ENCODE measurements at places on chromosomes 1 and 21.
A peak's percentile ranks its signal among the peaks of the same experiment; 100 is the strongest.

DNA sequence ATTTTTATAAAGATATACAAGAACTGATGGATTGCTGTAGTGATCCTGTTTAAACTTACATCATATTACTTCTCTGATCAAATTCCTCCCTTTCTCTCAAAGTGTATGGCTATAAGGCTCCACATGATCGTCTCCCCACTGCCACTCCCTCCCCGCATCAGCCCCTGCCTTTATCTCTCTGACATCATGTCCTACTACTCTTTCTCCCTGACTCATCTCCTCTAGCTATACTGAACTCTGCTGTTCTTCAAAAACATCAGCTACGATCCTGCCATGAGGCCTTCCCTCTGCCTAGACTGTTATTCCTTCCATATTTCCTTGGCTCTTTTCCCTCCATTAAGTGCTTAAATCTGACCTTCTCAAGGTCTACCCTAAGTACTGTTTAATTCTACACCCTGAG lies 22.8 kb downstream of the HFM1 start:
- no peak for DNase-seq

DNA sequence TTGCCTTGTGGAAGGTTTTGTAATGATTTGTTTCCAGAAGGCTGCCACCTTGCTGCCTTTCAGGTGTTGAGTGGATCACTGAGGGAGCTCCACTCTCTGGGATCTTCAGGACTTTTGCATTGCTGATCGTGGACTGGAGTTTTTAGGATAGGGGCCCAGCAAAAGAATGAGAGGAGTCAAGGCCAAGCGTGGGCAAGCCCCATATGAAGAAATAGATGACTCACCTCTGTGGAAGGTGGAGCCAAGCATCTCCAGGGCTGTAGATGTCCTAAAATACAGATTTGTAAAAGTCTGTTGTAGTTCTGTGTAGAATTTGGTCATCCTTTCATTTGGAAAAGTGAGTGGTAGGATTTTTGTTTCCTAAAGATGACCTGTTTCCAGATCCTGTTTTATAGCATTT lies 67.0 kb downstream of the ST3GAL3 start:
- DNase-seq, result no peak

DNA sequence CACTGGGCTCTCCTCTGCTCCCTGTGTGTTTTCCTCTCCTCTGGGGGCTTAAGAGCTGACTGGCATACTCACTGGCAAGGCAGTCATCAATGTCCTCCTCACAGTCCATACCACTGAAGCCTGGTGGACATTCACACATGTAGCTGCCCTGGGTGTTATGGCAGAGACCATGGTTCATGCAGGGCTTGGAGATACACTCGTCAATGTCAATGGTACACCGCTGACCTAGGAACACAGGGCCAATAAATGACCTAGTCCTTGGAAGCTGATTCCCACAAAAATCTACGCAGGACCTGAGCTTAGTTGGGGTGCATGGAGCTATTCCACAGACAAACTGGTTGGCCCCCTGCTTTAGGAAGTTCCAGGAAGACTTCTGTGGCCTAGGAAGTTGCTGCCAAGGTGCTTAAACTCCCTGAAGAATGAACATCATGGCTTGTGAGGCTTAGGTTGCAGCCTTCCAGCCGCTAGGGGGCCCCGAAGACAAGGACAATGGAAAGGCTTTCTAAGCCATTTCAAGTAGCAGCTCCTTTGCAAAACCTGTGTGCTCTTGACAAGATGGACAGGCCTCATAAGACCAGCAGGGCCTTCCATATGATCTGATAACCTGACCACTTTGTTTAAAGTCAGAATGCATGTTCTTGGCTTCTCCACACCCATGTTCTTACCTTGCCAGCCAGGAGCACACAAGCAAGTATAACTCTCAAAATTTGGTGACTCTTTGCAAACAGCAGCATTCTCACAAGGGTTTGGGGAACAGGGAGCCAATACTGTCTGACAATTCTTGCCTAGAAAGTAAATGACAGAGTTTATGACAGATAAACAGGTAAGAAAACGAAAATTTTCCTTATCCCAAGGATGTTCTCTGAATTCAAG lies 52.3 kb upstream of the ADAM30 start:
- DNase-seq, result peak; percentile 35

DNA sequence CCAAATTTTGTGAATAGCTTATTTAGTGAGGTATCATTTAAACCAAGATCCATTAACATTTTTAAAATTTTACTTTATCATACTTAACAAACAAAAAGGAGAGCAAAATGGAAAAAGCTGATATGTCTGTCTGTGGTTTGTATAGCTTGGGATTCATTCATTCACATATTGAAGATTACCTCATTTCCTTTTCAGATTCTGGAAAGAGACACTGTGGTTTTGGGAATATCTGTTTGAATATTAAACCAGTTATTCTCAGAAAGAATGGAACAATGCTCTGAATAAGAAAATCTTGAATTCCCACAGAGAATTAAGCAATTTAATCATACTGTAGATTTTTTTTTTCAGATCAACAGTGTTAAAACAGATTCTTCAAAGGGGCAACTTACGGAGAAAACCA lies 93.8 kb upstream of the PRDX6 start:
- DNase-seq, result no peak

GRCh38 chr1:167695756-167696561 lies 25.8 kb upstream of the MPZL1 start:
- DNase-seq, result no peak

- peak; percentile 24 for DNase-seq
Measured at GRCh38 chr1:206766251-206766856, 4.2 kb upstream of the IL19 start.

DNA sequence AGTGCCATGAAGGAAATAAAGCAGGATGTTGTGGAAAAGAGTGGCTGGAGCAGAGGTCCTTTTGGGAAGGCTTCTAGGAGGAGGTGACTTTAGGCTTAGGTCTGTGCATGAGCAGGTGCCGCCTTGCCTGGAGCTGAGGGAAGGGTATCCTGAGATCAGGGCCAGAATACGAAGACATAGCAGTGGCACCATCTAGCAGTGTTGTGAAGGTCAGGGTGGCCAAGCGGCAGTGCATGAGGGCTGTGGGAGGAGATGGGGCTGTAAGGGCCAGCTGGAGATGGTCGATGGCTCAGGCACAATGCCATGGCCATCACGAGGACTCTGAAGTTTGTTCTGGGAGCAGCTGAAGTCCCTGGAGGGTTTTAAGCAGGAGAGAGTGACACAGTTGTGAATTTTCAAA lies 219.5 kb downstream of the PTPRU start:
- DNase-seq, result no peak

- DNase-seq, result no peak
Measured at GRCh38 chr1:1058921-1059493, 15.1 kb downstream of the RNF223 start.

DNA sequence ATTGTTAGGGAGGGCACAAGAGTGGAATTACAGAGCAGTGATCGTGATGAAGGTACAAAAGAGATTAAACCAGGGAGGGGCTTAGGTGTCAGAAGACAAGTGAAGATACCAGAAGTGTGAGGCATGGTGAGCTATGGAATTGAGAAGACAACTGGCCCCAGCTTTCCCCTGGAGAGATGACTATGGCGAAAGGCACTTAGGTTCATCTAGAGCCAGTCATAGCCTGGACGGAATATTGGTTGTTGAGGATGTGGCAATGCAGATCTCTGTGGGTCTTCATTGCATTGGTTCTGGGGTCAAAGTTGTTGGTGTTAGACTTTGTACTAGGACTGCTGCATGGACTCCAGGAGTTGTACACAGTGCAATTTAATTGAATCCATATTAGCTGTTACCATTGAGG lies 115.7 kb downstream of the FASLG start:
- no peak for DNase-seq

DNA sequence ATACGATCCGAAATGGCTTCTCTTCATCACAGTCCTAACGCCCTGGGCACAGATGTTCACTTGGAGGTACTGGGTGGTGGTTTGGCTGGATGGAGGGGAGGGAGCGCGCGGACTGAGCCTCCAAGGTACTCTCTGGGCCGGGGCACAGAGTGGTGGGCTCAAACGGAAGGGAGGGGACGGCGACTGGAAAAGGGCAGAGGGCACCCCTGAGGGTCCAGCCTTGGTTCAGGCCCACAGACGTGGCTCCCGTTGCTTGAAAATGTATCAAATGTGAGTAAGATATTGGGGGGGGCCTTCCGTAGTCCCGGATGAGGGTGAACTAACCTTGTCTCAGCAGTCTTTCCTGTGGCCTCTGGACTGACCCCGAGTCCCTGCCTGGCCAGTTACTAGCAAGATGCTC lies 463 bp downstream of the IL12RB2 start:
- no peak for DNase-seq

DNA sequence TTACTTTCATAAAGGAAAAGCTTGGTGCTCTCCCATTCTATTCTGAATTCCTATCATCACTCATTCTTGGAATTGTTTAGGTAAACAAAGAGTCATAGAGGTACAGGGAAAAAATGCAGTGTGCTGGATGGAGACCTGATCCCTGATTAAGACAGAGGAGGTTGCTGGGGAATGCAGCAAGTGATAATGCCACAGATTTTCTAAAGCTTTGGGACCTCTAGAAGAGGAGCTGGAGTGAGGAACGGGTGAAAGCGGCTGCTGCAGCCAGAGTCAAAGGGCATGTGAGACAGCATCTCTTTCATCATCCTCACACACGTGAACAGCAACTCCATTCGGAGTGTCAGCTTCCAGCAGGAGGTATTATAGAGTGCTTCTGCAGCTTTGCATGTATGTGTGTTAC lies 54.9 kb upstream of the DIPK1A start:
- DNase-seq, result no peak

GRCh38 chr1:55775007-55775406 lies 559.8 kb upstream of the USP24 start:
- DNase-seq, result no peak

DNA sequence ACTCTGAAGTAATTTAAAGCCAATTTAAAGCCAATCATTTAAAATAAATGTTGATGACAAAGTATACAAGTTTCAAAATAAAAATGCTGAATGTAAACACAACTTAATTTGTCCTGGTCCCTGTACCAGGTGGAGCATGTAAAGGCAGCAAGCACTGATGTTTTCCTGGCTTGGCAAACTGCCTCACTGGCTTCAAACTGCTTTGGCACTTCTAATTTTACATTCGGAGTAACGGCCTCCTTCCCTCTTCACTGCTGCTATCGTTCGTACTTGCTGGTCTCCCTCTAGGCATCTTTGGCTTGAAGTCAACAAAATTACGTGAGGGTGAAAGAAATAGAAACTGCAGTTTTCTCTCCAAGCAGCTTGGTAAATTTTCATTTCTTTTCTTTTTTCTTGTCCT lies 287.9 kb downstream of the LTN1 start:
- no peak for DNase-seq

DNA sequence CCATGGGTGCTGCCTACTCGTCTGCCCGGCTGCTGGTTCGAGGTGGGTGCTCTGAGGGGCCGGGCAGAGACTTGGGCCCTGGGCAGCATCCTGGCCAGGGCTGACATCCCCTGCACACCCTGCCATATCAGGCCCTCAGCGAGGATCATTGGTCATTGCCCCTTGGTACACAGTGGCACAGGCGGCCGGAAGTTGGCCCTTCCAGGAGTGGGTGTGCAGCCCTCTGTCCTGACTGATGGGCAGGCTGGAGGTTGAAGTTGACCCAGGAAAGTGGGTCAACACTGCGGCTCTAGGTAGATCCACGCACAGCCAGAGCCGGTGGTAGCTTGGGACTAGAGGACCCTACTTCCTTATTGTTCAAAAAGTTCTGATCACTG lies 72.9 kb downstream of the TRIM11 start:
- DNase-seq, result no peak

- no peak for DNase-seq
Measured at GRCh38 chr1:41394959-41395956, 34.0 kb downstream of the FOXO6 start.

- DNase-seq, result no peak
Measured at GRCh38 chr1:64162804-64163203, 40.6 kb upstream of the UBE2U start.

GRCh38 chr1:23050201-23050600 lies 30.9 kb downstream of the KDM1A start:
- DNase-seq, result no peak

- no peak for DNase-seq
Measured at GRCh38 chr21:36698385-36698980, 432 bp upstream of the SIM2 start.

GRCh38 chr1:1299686-1300351 lies 7.9 kb downstream of the ACAP3 start:
- no peak for DNase-seq

DNA sequence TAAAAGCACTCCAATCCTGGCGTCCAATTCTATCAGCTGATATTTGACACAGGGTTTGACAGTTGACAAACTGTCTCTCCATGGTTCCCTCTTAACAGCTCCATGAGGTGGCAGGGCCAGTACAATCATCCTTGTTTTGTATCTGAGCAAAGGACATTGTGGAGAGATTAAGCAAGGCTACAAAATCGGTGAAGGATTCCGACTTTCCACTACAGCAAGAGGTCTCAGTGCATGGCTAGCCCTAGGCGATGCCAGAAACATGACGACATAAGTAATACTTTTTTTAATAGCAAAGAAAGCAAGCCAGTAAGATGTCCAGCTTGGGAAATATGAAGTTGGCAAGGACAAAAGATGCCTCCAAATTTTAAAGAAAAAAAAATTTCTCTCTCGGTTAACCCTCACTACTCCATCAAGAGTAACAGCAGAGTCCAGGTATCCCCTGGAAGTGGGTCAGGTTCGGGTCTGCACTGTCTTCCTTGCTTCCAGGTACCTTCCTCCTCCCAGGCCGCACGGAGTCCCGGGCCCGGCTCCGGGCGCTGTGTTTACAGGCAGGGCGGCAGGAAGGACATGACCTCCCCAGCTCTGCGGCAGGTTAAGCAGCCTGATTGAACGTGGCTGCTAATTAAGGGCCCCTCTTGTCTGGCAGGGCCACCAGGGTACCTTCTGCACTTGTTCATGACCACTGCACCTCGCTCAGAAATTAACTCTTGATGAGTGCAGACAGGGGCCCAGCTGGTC lies 106.1 kb downstream of the SIM2 start:
- no peak for DNase-seq
